CD4-positive, alpha-beta T cell treated with Interleukin-2 at 100 ng/mL for 4 hours (primary cell): ENCODE measurements at places on chromosomes 6 and 20.

DNA sequence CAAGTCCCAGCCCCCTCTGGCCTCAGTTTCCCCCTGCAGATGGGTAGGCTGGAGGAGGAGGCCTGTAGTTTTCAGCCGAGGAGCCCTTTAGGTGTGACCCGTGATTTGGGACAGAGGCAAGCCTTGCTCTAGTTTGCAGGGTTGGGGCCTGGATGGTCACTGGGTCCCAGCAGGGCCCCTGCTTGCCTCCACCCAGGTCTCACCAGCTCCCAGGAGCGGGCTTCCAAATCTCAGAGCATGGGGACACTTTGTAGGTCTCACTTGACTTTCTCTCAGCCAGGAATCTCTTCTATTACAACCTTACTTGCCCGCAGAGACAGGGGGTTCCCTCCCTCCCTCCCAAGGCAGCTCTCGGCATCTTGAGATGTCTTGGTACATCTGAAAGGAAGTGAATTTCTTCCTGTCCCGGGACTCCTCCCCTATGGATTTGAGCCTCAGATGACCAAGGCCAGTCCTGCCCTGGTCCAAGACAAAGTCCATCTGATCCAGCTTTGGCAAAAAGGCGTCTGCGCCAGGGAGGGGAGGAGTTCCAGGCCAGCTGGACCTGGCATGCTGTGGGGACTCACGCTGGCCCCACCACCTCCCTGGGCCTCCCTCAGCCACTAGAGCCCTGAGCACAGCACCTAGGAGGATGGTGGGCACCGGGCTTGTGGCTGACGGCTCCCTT is 47.4 kb downstream of the SRC start:
- no peak for DNase-seq

GRCh38 chr6:159982731-159983506 is 14.0 kb downstream of the IGF2R start:
- peak; percentile 37 for DNase-seq

- DNase-seq: peak; percentile 38
Measured at GRCh38 chr20:58233881-58234528, 5.6 kb upstream of the ANKRD60 start.

DNA sequence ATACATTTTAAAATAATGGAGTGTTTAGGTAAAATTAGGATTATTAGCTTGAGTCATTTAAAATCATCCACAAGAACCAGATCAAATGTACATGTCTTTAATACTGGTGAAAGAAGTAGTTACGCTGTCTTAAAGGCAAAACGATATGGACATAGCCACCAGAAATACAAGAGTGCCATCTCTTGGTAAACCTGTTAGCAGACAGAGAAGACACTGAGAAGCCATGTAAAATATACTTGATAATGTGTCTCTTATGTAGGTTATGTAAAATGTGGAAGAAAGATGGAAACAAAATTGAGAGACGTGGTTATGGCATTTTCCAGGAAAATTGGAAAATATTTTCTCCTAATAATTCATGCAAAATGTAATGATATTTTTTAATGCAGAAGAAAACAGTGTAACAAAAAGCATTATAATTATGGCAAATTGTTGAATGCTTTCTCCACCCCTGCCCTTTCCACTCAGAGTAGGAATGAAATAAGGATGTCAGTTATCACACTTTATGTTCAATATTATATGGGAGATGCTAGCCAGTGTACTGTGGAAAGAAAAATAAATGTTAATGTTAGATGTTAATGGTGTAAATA is 12.2 kb upstream of the SLC17A2 start:
- DNase-seq: peak; percentile 39

- DNase-seq: no peak
Measured at GRCh38 chr20:56689318-56689717, 60.2 kb downstream of the TFAP2C start.

DNA sequence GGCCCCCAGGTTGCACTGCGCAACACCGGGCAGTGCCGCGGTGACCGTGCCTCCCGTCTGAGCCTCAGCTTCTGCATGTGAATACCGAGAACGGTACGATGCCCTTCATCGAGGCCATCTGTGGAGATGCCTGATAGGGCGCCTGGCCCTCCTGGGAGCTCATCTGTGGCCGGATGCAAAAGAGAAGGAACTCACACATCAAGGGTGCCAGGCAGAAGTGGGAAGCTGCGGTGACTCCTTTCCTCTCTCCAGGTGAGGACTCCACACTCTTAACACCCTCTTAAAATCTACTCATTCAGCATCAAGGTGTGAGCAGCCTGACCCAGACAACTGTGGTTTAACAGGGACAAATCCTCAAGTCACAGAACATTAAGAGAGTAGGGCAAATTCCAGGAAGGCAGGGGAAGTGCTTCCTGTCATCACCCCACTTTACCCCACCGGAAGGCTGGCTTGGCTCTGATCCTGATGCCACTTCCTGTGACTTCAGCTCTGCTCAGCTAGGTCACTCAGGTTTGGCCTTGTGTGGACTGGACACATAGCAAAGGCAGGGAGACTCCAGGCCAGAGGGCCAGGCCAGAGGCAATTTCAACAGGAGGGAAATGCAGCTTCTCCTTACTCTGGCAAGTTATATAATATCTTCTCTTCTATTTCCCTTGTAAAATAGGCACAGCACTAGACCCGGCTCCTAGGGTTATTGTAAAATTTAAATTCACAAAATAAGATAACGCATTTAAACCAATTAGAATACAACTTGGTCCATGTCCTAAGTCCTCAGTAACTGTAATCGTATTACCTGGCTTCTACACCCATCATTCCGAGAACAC is 69.4 kb downstream of the CPNE5 start:
- peak; percentile 42 for DNase-seq

DNA sequence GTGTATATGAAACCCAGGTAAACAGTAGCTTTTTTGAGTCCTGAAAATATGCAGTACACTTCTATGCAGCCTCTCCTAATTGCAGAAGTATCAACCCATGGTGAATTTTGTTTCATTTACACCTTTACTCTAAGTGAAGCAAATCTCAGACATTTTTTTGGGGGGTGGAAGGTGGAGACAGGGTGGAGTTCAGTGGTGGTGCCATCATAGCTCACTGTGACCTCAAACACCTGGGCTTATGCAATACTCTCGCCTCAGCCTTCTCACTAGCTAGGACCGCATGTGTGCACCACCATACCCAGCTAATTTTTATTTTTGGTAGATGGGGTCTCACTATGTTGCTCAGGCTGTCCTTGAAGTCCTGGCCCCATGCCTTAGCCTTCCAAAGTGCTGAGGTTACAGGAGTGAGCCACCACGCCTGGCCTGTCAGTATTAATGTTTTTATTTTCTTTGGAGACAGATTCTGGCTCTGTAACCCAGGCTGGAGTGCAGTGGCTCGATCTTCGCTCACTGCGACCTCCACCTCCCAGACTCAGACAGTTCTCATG is 80.3 kb downstream of the JARID2 start:
- DNase-seq: no peak

GRCh38 chr6:33632558-33633039 is 11.5 kb downstream of the ITPR3 start:
- peak; percentile 52 for DNase-seq

GRCh38 chr6:107180099-107180498 is 64.8 kb upstream of the BEND3 start:
- DNase-seq: no peak

- DNase-seq: no peak
Measured at GRCh38 chr6:37919417-37920157, 100.1 kb downstream of the ZFAND3 start.

GRCh38 chr6:40406175-40406574 is 181.0 kb downstream of the LRFN2 start:
- no peak for DNase-seq

GRCh38 chr6:73519926-73520687 is 725 bp downstream of the EEF1A1 start:
- DNase-seq: peak; percentile 84

DNA sequence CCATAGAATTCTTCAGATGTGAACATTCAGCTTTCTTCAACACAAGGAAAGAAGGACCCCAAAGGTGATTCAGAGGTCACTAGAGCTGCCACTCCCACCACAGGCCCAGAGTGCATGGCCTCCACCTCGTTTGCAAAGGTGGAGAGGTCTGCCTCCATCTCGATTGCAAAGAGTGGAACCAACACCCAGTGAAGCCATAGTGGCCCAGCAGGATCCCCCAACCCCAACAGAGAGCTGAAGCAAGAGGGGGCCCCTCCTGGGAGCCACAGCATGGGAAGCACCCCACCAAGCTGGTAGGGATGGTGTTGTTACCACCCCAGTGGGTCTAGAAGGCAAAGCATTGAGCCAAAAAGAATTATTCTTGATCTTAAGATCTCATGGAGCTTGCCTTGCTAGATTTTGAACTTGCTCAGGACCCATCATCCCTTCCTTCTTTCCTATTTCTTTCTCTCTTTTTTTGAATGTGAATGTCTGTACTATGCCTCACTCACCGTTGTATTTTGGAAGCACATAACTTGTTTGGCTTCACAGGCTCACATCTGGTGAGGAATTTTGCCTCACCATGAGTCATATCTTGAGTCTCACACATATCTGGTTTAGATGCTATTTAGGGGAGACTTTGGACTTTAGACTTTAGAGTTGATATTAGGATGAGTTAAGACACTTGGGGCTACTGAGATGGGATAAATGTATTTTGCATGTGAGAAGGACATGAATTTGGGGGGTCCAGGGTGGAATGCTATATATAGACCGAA is 119.2 kb downstream of the ANKRD60 start:
- no peak for DNase-seq

- DNase-seq: no peak
Measured at GRCh38 chr6:71324194-71324785, 35.7 kb downstream of the OGFRL1 start.

DNA sequence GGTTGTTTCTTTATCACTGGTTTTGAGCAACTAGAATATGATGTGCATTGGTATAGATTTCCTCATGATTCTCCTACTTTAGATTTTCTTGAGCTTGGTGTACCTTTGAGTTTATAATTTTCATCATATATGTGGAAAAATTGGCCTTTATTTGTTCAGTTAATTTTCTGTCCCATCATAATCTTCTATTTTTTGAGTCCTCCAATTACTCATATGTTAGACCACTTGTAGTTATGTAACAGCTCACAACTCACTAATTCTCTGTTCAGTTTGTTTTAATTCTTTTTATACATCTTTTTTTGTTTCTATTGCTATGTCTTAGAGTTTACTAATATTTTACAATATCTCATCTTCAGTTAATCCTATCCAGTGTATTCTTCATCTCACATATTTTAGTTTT is 81.3 kb upstream of the LAMA2 start:
- DNase-seq: no peak

- no peak for DNase-seq
Measured at GRCh38 chr20:53914091-53914780, 156.2 kb downstream of the BCAS1 start.

- DNase-seq: peak; percentile 69
Measured at GRCh38 chr6:107866606-107867301, 42.6 kb upstream of the SCML4 start.

GRCh38 chr6:36949636-36950035 is 4.9 kb upstream of the PI16 start:
- DNase-seq: no peak

- no peak for DNase-seq
Measured at GRCh38 chr6:105676857-105677256, 274.0 kb upstream of the PREP start.

DNA sequence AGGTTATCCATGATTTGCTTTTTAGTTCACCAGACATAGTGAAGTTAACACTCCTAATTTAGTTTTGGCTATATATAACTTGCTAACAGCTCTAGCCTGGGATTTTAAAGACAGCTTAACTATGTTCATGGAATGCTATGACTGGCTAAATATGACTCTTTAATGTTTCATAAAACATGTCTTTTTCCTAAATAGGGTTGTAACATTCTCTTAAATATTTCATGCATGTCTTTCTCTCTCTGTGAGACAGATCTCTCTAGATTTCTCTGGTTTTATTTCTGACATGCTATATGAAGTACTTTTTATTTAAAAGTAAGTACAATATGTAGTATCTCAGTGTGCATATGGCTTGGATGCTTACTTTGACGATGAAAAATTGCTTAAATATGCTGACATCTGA is 35.7 kb downstream of the MACROD2 start:
- no peak for DNase-seq

GRCh38 chr20:25254986-25255680 is 7.2 kb downstream of the PYGB start:
- DNase-seq: no peak

DNA sequence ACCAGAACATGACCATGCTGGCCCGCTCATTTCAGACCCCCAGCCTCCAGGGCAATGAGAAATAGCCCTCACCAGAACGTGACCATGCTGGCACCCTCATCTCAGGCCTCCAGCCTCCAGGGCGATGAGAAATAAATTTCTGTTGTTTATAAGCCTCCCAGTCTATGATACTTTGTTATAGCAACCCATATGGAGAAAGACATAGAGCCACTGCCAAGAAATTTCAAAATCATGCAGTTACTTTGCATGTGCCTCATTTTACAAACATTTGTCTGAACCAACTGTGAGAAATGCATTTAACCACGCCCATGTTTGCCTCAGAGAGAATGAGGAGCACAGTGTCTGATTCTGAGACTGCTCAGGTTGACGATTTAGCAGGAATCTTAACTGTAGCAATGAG is 15.5 kb downstream of the CYP39A1 start:
- DNase-seq: no peak

GRCh38 chr6:27544612-27545260 is 71.8 kb upstream of the ZNF184 start:
- DNase-seq: no peak

GRCh38 chr6:164034602-164035140 is 620.2 kb downstream of the QKI start:
- no peak for DNase-seq

DNA sequence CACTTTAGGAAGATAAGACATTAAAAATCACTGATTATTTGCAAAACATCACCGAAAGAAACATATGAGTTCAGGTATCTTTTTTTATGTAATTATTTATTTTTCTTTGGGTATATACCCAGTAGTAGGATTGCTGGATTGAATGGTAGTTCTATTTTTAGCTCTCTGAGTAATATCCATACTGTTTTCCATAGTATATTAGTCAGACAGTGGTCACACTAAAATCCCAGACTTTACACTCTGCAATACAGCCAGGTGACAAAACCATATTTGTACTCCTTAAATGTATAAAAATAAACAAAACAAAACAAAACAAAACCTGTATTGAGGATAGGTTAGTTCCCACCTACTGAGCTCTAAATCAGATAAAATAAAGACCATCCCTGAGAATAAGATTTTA is 1024.3 kb upstream of the EYS start:
- DNase-seq: no peak

GRCh38 chr6:111220383-111221031 is 133.2 kb downstream of the SLC16A10 start:
- DNase-seq: no peak

- no peak for DNase-seq
Measured at GRCh38 chr20:326645-327185, 1.4 kb downstream of the SOX12 start.

GRCh38 chr6:26222571-26222970 is 135.3 kb downstream of the HFE start:
- no peak for DNase-seq

DNA sequence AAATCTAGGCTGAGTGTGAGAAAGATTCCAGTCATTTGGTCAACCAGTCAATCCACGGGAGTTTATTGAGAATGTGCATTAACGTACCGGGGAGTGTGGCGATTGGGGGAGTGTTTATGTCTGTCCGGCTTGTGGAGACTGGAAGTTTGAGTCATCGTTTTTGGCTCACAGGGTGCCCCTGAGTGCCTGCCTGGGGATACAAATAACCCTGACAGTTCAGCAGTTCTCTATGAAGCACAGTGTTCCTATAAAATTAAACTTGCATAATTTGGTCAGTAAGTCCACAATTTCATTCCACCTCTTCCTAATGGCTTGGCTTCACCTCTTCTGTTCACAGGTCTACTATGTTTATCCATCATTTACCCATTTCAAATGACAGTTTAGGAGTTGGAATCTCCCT is 72.6 kb upstream of the PLEKHG1 start:
- DNase-seq: no peak

GRCh38 chr20:12627485-12627884 is 381.3 kb upstream of the SPTLC3 start:
- no peak for DNase-seq
